Activated CD8-positive, alpha-beta T cell treated with anti-CD3 and anti-CD28 coated beads for 36 hours (primary cell): ENCODE measurements at places on chromosomes 11 and 22. TPM values are rescaled to one million over a fixed set of nuclear protein-coding genes. Genes with fewer than 3 reads are reported as not detected.

LRRC75B gene
- 1.2 TPM for total RNA-seq

APOL5 gene
- total RNA-seq: not detected

DNA sequence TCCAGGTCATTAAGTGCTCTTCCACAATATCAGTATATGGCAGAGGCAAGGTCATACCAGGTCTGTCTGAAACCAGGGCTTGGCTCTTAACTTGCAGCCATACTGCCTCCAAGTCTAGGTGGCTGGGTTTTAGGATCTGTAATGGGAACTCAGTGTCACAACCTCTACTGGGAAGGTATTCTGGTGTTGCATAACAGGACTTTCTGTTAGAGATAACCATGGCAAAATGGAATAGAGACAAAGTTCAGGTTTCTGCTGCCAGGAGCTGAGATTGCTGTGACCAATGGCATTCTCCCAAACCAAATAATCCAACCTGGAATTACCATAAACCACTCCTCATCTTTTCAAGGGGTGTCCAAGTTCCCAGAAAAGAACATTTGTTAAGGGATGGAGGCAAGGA, 6.8 kb upstream of the SAA1 start:
- no peak for DNase-seq

DNA sequence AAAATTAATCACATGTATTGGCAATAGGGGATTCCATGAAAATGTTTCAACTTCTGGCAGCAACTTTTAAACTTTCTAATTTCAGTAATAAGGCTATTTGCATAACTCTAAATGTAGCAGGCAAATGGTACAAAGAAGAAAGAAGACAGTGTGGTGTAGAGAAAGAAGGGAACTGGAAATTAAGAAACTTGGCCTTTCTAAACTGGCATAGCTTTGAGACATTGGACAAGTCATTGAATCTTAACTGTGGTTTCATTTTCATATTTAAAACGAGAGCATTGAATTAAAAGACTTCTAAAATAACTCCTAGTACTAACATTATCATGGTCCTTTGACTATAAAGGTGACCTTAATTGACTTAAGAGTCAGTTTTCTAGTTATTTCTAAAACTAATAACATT, 125.0 kb downstream of the UVRAG start:
- DNase-seq: no peak

CAPN5 gene
- 2.2 TPM for total RNA-seq
